GM19239 (cell line): ENCODE measurements at places on chromosomes 2 and 18.

GRCh38 chr18:25420077-25420825 is 68.3 kb upstream of the ZNF521 start:
- no peak for DNase-seq

DNA sequence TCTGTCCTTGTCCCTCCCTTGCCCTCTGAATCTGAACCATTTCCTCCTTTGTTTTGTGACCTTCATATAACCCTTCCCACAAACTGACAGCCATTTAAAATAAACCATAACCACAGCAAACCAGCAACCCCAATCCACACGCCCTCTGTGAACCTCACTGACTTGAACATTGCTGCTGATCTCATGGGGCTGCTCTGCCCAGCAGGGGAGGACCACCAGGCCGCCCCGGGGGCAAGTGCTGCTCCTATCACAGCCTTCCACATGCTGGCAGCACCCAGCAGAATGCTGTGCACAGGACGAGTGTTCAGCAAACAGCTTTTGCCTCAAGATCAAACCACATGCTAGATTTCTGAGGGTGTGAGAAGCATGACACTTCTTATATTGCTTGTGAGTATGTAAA is 73.9 kb upstream of the UXS1 start:
- no peak for DNase-seq

DNA sequence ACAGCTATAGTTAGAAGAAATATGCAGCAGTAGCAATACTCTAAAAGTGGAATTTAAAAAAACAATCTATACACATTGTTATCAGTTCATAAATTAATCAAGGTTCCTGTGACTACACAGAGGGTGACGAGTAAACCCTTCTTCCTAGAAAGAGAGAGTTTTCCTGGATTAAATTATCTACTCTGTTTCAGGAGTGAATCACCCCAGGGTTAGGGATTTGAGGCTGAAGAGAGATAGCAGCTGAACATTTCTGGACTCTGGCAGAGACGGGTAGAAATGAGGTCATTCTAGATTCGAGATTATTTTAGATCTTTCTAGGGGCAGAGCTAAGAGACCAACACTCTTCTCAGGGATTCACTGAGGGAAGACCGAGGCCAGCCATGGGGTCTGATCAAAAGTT is 38.8 kb upstream of the PMAIP1 start:
- DNase-seq = no peak

DNA sequence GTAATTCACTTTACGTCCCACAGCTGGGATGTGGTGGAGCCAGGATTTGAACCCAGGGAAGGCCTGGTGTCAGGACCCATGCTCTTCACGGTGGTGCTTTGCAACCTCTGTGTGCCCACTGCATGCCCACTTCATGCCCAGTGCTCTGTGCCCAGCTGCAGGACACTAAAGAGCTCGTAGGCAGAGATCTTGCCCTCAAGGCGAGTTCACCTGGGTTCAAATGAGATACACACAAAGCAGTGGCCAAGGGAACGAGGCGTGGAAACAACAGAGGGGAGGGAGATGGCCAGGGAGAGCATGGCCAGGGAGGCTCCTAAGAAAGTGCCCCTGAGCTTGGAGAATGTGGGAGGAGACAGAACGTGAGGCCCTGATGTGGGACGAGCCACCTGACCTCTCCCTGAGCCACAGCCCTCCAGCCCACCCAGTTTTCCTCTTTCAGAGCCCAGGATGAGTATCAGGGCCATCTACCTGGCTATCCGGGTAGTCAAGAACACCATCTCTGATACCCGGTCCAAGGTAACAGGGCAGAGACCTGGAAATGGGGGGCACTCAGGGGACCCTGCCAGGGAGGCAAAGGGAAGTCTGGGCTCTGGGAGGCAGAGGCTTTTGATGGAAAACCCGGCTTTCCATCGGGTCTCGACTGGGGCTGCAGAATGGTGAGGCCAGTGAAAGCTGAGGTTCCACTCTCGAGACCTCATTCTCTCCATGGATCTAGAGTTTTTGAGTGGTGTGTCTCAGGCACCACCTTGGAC is 20.4 kb downstream of the MROH2A start:
- DNase-seq = no peak

DNA sequence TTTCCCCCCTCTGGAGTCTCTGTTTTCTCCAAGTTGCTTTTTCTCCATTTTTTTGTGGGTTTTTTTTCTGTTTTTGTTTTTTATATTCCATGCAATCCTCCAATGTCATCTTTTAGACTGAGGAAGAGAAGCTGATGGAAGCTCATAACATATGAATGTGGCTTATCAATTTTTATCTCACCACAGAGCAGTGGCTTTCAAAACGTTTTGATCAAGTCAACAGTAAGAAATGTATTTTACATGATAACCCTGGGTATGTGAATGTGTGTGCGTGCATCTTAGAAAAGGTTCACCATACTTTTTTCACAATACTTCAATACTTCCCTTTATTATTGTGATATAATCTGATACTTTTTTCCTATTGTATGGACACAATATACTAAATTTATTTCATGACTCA is 64.6 kb upstream of the CDCA7 start:
- DNase-seq = no peak
